Ovary (tissue), 10 donors: ENCODE measurements at places on chromosomes 3 and 15.
A peak's percentile ranks its signal among the peaks of the same experiment; 100 is the strongest.

DNA sequence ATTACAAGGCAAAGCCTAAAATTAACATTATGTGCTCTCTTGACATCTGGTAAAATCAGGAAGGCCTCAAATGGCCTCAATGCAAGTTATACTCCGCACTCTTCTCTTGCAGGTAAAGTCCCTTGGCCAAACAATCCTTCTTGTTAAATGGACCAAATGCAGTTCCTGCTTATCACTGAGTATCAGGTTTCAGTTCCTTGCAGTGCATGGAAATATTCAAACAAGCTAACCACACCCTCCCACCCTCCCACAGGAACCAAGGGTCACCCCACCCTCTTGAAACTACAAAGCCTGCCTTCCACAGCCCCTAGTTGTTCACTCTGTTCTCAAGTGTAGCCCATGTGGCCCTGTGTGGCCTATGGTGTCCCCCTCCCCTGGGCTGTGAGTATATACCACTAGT lies 171.9 kb upstream of the CADPS start:
- no peak for DNase-seq

- DNase-seq, result no peak
Measured at GRCh38 chr3:127587876-127588275, 2.7 kb downstream of the TPRA1 start.

DNA sequence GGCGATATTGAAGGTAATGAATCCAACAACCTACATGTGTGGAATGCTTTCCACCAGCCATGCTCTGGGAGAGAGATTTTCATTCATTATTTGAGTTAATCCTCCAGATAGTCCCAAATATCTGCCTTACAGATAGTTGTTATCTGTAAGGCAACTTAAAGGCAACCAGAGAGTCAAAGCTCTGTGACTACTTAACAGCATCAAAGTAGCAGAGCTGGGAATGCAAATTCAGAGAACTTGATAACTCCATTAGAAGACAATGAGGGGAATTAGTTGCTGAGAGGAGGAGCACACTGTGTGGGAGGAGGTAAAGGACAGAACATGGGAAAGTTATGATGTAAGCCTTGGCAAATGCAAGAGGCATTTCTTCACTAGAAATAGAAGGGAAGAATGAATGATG lies 10.5 kb upstream of the CRBN start:
- DNase-seq, result no peak

DNA sequence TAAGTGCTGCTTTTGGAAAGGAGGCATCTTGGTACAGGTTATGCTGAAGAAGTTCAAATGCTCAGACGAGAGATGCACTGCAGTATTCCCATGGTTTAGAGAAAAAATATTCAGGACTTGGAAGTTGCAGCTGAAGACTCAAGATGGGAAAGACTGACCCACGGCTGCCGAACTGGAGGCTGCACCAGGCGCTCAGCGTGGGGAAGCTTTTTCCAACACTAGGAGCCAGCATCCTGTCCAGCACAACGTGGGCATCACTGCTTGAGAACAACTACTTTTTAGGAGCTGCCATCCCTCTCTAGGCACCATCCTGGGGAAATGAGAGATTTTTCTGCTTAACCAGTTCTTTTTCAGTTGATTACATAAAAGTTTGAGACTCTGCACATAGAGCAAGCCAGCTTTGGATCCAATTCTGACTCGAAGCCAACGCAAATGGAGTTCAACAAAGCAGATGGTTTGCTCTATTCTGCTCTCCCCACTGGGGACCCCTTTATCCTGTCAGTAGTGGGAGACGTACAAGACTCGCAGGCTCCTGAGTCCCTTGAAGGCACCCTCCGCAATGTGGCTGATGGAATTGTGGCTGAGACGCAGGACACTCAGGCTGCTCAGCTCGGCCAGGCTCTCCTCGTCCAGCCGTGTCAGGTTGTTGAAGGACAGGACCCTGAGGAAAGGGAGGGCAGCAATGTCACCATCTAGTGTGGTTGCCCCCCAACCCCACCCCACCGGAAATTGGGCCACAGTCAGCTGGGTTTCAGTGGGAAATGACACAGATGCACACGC lies 93.8 kb downstream of the LRIG1 start:
- no peak for DNase-seq

- peak; percentile 77 for DNase-seq
Measured at GRCh38 chr15:101451266-101451799, 38.2 kb downstream of the PCSK6 start.
